ENCODE measurements at places on chromosomes 7 and 10. TPM values are rescaled to one million over a fixed set of nuclear protein-coding genes. Genes with fewer than 3 reads are reported as not detected.

LDB3 gene
- polyA plus RNA-seq, result 0.55 TPM

DOCK1 gene
- polyA plus RNA-seq, result 24.9 TPM

PRPF18 gene
- 6.4 TPM for polyA plus RNA-seq

TAC1 gene
- polyA plus RNA-seq, result not detected

AGMO gene
- polyA plus RNA-seq, result not detected

MUC12 gene
- polyA plus RNA-seq, result 0.89 TPM

FOXI2 gene
- polyA plus RNA-seq, result not detected

ACBD7 gene
- 0.76 TPM for polyA plus RNA-seq

CCDC7 gene
- 0.52 TPM for polyA plus RNA-seq

GOLGA7B gene
- not detected for polyA plus RNA-seq

TSPAN15 gene
- 1.2 TPM for polyA plus RNA-seq

ABHD11 gene
- 16.9 TPM for polyA plus RNA-seq

CLRN3 gene
- not detected for polyA plus RNA-seq

TRIM50 gene
- polyA plus RNA-seq, result not detected

CHAT gene
- not detected for polyA plus RNA-seq

EN2 gene
- polyA plus RNA-seq, result not detected

POP7 gene
- 35.2 TPM for polyA plus RNA-seq

RELN gene
- polyA plus RNA-seq, result 4.3 TPM

ANKRD26 gene
- 0.69 TPM for polyA plus RNA-seq

PRF1 gene
- not detected for polyA plus RNA-seq

FAM20C gene
- 32.5 TPM for polyA plus RNA-seq

MRLN gene
- polyA plus RNA-seq, result not detected

SLC26A3 gene
- not detected for polyA plus RNA-seq

SLC16A12 gene
- polyA plus RNA-seq, result 0.06 TPM

GIMAP7 gene
- polyA plus RNA-seq, result not detected

OR2F2 gene
- polyA plus RNA-seq, result not detected

ETV1 gene
- 5.4 TPM for polyA plus RNA-seq

OR2A12 gene
- not detected for polyA plus RNA-seq

NEUROD6 gene
- not detected for polyA plus RNA-seq

HMX2 gene
- polyA plus RNA-seq, result not detected

EZH2 gene
- 15.3 TPM for polyA plus RNA-seq

ACTL6B gene
- polyA plus RNA-seq, result not detected

IRF5 gene
- polyA plus RNA-seq, result 0.36 TPM

OTUD1 gene
- 1.7 TPM for polyA plus RNA-seq

SFXN2 gene
- polyA plus RNA-seq, result 5.6 TPM

ASB15 gene
- polyA plus RNA-seq, result not detected

NPSR1 gene
- not detected for polyA plus RNA-seq

HKDC1 gene
- 0.18 TPM for polyA plus RNA-seq

FAM25A gene
- polyA plus RNA-seq, result not detected

CALHM1 gene
- polyA plus RNA-seq, result not detected

GHRHR gene
- polyA plus RNA-seq, result not detected

CYP3A4 gene
- not detected for polyA plus RNA-seq

CFAP70 gene
- polyA plus RNA-seq, result 0.37 TPM

PAOX gene
- 3.5 TPM for polyA plus RNA-seq

ZNF425 gene
- polyA plus RNA-seq, result 2.0 TPM

ZNF365 gene
- 3.7 TPM for polyA plus RNA-seq

MLXIPL gene
- polyA plus RNA-seq, result not detected

Measured in BJ (cell line).